Suppressor macrophage (primary cell): ENCODE measurements at places on chromosomes 4 and X.

- DNase-seq = no peak
These were observed 22.5 kb downstream of the ERVMER34-1 start for GRCh38 chr4:52728691-52729240.

GRCh38 chr4:1590244-1590643 lies 93.9 kb downstream of the FAM53A start:
- DNase-seq = no peak

- DNase-seq = no peak
These were observed 147.9 kb downstream of the PTCHD1 start for GRCh38 chrX:23482561-23482960.

DNA sequence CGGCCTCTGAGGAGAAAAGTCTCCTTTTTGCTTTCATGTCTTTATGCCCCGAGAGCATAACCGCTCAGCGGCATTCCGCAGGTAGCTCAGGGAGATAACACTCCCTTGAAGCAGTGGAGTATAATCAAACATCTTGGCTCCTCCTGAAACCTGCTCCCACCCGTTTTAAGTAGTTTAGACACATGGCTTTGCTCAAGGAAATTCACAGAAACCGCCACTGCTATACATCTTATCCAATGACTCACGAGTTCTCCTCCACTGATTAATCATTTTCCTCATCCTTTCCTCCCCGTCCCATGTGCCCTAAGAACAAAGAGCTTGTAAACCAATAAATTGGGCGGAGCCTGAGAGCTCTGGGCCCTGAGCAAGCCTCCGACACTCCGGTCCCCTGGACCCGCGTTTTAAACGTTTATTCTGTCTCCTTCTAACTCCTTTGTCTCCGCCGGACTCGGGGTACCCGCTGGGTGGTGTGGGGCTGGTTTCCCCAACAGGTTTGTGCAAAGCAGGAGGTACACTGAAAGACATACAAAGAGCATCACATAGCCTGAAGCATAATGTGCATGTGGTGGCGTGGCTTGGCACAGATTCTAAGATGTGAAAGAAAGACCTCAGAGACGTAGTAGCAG lies 401.2 kb downstream of the TLL1 start:
- no peak for DNase-seq

DNA sequence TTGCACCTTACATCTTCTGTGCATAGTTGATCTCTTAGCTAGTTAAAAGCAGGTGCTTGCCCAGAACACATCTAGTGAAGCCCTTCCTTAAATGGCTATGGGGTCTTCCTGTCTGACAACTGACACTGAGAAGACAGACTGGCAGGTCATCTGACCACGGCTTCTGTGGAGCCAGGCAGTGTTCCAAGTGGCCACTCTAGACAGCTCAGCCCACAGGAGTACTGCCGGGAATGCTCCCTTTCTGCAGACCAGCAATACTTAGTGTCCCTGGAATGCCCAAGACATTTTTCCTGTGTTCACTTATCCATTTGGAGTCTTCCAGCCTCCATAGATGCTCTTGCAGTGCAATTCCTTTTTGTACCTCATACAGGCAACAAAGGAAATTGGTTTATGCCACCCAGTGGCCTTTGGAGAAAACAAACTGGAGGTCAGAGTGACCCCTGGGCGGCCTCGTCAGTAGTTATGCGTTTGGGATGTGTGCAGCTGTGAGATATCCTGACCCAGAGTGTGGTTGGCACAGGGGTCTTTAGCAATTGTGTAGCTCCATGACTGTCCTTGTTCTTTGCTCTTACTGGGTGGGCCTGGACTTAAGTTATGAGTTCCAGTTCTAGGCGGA lies 335.5 kb downstream of the ARHGAP10 start:
- DNase-seq = no peak

- DNase-seq = no peak
These were observed 134.4 kb upstream of the BMPR1B start for GRCh38 chr4:94623126-94623911.

DNA sequence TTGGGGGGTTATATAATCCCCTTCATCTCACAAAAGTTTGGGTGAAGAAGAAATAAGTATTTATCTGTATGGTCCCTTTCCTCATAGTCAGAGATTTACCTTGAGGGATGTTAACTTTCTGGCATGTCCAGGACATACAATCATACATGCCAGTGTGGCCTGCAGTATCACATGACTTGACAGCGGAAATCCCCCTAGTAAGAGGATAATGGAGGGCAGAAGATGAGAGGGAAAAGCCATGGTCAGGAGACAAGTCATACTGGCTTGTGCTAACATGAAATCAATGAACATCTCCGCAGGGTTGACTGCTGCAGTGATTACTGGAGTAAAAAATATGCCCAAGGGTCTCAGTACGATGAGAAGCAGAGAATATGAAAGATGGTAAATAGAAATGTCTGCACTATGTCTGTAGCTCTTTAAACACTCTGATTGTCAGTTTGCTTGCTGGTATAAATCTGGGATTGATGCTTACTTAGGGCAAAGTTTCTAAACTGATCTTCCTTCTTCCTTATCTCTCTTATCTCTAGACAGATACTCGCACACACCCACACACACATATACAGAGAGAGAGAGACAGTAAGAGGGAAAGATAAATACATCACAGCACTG lies 1385.6 kb upstream of the ADGRL3 start:
- DNase-seq = no peak

DNA sequence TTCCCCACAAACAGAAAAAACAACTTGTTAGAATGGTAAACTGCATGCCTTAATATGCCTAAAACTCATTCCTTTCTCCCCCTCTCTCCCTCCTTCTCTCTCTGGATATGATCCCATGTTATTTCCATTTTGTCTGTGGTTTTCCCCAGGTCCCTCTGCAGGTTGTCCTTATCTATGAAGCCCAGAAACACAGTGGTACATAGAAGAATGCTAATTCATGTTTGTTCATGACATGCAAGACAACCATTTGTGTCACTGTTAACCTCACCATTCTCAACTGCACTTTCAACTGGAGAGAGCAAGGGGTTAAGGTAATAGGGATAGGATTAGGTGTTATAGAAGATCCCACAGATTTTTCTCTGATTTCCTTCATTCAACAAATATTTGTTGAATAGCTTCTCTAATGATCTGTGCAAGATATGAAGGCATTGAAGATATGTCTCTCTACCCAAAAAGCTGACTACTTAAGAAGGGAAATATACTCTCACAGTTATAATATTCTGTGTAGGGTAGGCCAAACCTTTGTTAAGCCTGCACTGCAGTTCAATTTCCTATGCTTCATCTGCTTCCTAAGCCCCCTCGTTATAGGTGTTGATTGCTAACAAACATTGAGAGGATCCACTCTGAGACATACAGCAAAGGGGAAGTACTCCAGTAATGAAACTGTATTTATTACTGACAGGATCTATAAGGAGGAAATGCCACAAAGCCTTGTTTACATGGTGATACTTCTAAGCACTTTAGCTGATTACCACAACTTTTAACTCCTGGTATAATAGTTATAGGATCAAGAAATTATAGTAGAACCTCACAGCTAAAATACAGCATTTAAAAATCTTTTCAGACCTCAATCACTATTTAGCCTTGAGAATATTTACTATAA lies 96.1 kb downstream of the FRYL start:
- peak; percentile 21 for DNase-seq

GRCh38 chrX:111262086-111262485 lies 8.2 kb downstream of the CAPN6 start:
- no peak for DNase-seq

- no peak for DNase-seq
These were observed 791.6 kb downstream of the TRIML1 start for GRCh38 chr4:188930822-188931221.

DNA sequence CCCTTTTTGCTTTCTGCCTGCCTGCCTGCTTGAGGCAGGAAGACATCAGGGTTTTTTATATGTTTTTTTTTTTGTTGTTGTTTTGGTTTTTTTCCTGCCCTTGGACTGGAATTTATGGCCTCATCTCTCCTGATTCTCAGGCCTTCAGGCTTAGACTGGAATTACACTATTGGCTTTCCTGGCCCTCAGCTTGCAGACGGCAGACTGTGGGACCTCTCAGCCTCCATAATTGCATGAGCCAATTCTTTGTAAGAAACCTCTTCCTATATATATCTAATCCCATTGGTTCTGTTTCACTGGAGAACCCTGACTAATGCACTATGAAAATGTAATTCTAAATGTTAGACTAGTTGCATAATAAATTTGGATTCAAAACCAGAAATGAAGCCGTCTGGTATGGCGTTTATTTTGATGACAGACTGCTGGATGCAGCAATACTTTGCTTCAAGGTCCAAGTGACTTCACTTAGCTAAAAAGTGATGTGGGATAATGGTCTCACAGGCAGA lies 59.0 kb downstream of the SEL1L3 start:
- no peak for DNase-seq

- DNase-seq = peak; percentile 56
These were observed 230.0 kb downstream of the CCSER1 start for GRCh38 chr4:90357117-90357710.

DNA sequence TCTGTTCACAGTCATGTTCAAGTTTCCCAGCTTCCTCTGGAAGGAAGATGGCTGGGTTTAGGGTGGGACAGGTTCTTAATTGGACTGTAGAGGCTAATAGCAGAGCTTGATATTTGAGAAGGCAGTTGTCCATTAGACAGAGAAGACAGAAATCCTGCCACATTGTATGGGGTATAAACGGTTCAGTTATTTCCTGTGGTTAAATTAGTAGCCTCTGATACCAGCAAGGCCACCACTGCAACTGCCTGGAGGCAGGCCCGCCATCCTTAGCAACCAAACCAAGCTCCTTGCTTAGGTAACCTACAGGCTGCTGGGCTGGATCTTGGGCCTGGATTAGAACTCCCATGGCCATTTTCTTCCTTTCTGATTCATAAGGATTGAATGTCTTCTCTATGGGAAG lies 1367.0 kb downstream of the PCDH7 start:
- no peak for DNase-seq
